Cortex of kidney (tissue), 1 donor: ENCODE measurements at places on chromosomes 7 and 10.

GRCh38 chr7:4906682-4907081 is 23.2 kb upstream of the RADIL start:
- DNase-seq: no peak

DNA sequence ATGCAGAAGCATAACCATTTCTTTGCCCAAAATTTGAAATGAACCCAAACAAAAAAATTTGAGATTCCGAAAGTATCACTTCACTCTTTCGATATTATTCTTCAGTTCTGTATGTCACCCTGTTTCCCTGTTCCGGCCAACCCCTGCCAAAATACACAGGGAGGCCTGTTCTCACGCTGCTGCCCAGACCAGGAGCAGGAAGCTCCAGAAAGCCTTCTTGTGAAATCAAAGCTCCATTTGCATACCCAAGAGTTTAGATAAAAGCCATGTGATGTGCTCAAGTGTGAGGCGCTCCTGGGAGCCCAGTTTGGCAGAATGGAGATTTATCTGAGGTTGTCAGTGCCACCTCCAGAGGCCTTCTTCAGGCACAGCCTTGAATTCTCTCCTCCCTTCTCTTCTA is 236.2 kb downstream of the FGFR2 start:
- DNase-seq: no peak

GRCh38 chr7:155598810-155599210 is 45.7 kb upstream of the RBM33 start:
- DNase-seq: no peak

DNA sequence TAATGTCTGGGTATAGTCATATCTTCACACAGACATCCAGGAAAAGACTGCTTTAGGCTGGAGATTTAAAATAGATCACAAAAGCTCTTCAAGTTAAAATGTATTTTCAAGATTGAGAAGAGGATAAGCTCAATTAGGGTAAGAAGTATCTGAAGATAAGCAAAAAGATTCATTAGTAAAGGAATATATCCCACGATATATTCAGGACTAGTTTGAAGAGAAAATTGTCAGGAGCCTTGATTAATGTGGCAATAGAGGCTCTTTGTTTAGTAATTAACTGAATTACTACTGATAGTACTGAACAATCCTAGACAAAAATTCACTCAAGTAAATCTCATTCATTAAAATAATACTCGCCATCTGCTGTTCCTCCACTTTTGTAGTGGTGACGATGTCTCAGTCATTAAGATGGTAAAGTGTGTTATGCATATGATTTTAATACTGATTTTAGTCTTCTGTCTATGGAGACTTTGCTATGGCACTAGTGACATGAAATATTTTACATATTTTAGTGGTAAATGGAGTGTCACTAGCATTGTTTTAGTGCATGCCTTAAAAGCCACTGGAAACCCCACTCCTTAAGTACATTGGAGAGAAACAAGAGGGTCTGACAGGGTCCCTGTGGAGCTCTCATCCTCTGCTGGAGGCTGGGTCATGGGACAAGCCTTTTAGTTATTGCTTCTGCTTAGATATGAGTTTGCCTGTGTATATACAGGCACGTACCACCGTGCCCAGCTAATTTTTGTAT is 32.8 kb downstream of the INPP5F start:
- no peak for DNase-seq

DNA sequence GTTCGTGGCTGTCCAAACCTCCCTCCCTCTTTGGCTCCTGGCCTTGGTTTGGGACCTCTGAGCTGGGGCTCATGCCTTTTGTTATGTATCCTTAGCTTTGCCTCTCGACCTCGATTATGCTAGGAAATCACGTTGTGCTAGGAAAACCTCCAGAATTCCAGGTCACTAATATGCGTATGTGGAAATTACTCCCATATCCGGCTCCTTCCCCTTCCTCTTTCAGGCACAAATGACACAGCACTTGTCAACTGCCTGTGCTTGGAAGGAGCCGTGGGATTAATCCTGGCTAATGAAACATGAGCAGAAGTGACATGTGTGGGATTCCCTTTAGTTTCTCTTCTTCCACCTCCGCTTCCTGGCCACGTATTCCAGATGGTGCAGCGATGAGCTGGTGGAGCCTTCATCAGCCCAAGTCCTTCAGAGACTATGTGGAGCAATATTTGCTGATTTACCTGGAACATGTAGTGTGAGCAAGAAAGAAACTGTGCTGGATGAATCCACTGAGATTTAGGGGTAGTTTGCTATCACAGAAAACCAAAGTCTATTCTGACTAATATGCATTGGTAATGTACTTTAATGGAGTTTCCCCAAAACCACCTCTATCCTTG is 149.2 kb downstream of the REEP3 start:
- DNase-seq: no peak

- DNase-seq: no peak
Observed at GRCh38 chr10:6047847-6048246, 14.3 kb downstream of the IL2RA start.

DNA sequence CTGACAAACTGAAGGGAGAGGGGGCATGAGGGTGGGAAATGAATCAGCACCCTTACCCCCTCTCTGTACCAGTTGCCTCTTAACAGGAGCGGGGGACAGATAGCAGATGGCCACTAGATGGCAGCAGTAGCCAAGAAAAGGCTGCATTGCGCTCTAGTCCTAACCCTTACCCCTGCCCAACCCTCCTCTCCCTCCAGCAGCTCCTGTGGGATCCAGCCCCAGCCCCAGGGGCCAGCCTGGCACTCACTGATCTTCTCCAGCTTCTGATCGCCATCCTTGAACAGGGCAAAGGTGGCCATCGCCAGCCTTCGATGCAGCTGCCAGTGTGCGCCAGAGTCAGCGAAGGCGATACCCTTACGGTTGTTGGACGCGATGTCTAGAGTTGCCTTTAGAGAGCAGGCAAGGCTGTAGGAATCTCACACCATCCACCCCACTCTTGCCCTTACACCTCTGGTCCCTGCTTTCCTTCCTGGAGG is 2.2 kb downstream of the CYP17A1 start:
- DNase-seq: no peak

- no peak for DNase-seq
Observed at GRCh38 chr7:2810682-2811415, 33.3 kb downstream of the GNA12 start.

DNA sequence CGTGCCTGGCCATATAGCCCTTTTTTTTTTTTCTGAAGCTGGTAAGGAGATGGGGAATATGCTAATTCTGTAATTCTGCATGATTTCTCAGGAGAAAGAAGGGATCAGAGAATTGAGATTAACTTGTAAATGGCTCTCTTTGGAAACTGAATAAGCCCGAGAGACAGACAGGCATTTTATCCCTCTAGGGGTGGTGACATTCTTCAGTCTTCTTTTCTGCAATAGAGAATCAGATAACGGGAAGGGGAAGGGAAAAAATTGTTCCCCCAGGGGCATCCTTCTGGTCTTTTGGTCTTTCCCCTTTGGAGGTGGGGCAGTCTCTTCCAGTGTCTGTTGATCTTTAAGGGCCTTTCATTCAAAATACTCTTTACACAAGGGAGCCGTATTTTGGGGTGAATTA is 34.2 kb downstream of the HK1 start:
- DNase-seq: no peak

GRCh38 chr7:28168393-28169158 is 12.0 kb downstream of the JAZF1 start:
- DNase-seq: no peak

- DNase-seq: no peak
Observed at GRCh38 chr7:80622541-80622940, 15.9 kb upstream of the CD36 start.

DNA sequence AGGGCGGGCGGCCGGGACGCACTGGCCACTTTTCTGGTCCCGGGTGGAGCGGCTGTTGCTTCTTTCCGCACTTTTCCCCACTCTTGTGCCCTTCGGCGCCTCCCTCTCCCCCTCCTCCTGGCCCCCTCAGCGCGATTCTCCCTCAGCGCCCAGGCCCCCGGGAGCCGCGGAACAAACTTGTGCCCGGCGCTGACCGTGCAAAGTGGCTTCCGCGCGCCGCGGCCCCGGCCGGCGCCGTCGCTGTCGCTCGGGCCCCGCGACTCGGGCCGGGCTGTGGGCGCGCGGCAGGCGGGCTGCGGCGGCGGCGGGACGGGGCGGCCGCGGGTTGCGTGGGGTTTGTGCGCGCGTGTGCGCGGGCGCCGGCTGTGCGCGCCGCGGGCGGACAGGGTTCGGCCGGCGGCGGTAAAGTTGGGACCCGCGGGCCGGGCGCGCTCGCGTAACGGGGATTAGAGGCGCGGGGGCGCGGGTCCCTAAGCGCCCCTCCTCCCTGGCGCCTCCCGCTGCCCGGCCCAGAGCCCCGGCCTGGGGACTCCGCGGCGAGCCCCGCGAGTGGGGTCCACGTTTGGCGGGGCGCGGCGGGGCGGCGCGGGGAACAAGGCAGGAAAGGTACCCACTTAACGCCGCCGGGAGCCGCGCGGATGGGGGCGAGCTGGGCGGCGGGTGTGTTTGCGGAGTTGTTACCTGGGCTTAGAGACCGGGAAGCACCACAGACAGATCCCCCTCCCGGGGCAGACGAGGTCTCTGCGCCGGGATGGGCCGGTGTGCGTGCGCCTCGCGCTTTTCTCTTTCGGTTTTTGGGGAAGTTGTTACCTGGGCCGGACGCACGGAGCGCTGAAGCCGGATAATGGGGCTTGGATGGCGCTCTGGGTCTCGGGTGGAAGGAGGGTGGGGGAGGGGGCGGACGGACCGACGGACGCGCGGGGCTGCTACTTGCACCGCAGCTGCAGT is 860 bp downstream of the ZEB1 start:
- peak; percentile 6 for DNase-seq

DNA sequence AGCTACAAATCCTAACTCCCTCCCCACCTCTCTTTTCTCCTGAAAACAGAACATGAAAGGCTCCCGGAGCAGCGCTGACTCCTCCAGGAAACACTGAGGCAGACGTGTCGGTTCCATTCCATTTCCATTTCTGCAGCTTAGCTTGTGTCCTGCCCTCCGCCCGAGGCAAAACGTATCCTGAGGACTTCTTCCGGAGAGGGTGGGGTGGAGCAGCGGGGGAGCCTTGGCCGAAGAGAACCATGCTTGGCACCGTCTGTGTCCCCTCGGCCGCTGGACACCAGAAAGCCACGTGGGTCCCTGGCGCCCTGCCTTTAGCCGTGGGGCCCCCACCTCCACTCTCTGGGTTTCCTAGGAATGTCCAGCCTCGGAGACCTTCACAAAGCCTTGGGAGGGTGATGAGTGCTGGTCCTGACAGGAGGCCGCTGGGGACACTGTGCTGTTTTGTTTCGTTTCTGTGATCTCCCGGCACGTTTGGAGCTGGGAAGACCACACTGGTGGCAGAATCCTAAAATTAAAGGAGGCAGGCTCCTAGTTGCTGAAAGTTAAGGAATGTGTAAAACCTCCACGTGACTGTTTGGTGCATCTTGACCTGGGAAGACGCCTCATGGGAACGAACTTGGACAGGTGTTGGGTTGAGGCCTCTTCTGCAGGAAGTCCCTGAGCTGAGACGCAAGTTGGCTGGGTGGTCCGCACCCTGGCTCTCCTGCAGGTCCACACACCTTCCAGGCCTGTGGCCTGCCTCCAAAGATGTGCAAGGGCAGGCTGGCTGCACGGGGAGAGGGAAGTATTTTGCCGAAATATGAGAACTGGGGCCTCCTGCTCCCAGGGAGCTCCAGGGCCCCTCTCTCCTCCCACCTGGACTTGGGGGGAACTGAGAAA is 30.4 kb downstream of the PFKFB3 start:
- no peak for DNase-seq

GRCh38 chr10:21527598-21528235 is 2.2 kb upstream of the SKIDA1 start:
- DNase-seq: no peak

GRCh38 chr10:19947656-19948055 is 131.4 kb downstream of the PLXDC2 start:
- DNase-seq: no peak

- DNase-seq: no peak
Observed at GRCh38 chr7:69190025-69190424, 408.2 kb upstream of the AUTS2 start.

DNA sequence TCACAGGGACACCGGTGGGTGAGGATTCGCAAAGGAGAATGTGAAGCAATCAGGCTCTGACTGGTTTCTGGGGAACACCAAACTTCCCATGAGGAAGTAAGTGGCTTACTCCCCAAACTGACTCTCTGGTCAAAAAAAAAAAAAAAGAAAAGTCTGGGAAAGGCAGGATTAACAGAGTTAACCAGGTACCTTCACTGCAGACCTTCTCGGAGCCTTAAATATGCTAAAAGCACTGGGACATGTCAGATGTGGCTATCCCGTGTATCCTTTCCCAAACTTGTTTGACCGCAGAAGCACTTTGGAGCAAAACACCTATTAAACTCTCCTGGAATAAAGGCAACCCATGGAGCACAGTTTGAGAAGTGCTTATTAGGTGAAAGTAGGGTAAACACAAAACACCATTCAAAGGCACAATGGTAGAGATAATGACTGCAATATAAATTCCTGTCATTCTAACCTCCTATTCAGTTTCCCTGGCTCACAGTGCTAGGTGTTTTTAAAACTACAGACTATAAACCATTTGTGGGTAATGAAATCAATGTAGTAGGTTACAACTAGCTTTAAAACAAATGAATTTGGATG is 44.1 kb upstream of the MXI1 start:
- DNase-seq: no peak

DNA sequence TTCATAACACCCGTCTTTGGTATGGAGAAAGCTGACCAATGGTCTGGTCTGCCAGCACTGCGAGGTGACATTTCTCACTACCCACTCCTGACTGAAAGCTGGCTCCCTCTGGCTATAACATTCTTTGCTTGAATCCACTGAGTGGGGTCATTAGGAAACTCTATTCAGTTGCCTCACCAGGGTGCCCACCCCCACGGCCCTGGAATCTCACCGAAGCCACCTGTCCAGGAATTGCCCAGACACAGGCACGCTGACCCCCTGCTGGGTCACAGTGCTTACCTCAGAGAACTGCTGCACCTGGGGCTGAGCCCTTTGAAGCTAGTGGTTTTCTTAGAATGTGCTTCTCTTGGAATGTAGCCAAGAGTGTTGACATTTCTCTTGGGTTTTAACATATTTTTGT is 28.6 kb downstream of the HECW1 start:
- DNase-seq: no peak

DNA sequence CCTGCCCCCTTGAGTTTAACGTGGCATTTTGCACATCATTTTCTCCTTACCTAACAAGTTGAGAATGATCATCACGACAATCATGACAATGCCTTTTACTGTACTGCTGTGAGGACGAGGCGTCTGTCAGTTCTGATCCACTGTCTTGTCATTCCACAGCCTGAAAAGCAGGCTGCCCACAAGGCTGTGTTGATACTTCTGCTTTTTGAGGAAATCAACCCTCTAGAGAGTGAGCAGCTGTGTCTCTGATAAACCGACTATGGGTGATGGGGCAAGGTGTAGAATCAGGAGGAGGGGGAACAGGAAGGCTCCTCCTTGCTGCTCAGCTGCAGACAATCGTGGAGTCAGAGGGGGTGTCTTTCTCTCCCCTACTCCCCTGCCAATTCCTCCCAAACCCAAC is 30.6 kb upstream of the C10orf120 start:
- no peak for DNase-seq

DNA sequence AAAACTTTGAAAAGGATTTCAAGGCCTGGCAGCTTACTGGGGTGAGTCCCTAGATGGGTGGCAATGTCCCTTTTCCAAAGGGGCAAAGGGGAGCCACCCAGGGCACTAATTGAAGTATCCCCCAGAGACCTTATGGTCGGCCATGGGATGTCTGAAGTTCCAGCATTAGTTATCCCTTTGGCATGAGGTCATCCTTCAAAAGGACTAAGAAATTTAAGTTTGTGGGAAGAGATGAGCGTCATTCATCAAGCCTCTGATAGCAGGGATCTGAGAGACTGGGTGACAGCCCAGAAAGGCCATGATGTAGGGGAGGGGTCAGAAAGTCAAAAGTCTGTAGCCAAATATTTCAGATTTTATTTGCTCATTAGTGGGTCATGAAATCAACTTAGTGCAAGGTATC is 195.3 kb downstream of the ZNF438 start:
- no peak for DNase-seq
